Activated gamma-delta T cell treated with anti-CD3 and anti-CD28 coated beads, Interleukin-2, amount 50 U/mL, for 16 hours (primary cell): ENCODE measurements at places on chromosomes 5 and 9.

DNA sequence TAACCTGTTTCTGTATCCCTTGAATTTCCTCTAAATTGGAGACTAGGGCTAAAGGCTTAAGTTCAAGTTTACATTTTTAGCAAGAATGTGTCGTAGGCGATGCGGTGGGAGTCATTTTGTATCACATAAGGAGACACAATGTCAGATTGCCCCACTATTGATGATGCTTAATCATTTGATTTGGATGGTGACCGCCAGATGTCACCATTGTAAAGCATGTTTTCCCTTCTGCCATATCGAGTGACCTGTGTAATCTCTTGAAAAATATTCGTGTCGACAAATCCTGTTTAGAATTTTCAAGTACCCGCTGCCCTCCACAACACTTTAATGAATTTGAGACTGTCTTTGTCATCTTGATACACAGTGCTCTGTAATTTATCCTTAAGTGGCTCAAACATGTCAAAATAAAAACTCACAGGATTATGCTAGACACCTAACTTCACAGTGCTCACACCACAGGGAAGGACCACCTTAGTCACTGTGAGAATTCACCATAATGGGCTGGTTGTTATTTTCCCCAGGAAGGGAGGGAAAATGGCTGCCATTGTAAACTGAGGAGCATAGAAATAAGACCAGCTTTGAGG lies 34.5 kb upstream of the SLC46A2 start:
- DNase-seq = no peak

- no peak for DNase-seq
Observed at GRCh38 chr5:168299372-168299771, 7.9 kb downstream of the WWC1 start.

DNA sequence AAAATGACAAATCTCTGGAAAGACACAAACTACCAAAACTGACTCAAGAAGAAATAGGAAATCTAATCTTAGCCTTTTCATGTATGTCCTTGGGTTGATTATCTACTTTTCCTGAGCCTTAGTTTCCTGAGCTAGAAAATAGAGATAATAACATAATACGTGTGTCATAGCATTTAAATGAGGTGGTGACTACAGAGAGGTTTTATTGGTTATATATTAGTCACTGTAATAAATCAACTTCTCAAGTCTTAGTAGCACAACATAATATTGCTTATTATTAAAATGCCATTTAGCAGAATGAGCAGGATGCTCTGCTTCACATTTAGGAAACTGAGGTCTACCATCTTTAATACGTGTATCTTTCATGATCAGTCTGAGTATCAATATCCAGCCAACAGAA lies 7.1 kb upstream of the PJA2 start:
- no peak for DNase-seq

GRCh38 chr9:81969971-81970370 lies 18.6 kb upstream of the SPATA31D1 start:
- no peak for DNase-seq

GRCh38 chr5:51960617-51961121 lies 577.4 kb downstream of the ISL1 start:
- DNase-seq = no peak
